GM10248 (cell line): ENCODE measurements at places on chromosomes 2 and 18.

DNA sequence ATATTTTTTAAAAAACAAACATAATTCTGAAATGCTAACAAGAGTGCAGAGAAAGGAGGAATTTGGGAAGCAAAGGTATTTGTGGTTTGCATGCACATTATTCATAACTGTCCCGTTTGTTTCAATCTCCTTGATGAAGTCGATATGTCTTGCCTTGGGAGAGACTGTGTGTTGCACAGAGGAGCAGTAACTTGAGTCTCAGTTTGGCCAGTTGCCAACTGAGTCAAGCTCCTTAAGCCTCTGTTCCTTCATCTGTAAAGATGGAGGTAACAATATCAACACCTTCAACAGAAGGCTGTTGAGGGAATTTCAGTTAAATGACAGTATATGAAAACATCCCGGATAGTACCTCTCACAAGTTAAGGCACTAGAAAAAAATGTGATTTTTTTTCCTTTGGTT is 226.2 kb downstream of the ASXL3 start:
- no peak for DNase-seq

- DNase-seq: no peak
Observed at GRCh38 chr2:38125007-38125406, 49.1 kb upstream of the CYP1B1 start.

DNA sequence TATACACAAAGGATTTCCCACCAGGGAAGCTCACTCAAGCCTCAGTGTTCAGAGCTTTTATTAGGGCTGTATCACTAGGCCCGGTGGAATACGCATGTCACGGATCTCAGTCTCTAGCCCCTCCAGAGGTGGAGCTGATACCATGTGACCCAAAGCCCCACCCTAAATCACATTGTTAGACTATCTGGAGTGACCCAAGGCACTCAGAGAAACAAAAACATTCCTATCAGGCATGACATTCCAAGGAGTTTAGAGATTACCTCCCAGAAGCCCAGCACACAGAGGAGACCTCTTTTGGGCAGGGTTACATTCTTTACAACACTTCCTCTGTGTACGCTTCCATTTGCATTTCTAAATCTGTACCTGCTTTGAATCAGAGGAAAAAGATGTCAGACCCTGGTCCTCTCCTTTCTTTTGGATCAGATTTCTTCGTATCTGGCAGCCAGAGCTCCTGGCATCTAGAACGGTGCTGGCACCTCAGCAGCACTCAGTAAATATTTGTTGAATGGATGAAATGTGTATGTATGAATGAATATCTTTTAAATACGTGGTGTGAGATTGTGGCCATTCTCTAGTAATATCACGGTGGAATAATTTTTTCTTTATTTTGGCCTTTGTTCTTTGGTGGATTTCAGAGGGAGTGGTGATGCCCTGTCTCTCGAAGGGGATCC is 37.7 kb upstream of the SMAD2 start:
- no peak for DNase-seq

- DNase-seq: no peak
Observed at GRCh38 chr2:45647986-45648520, 3.4 kb upstream of the PRKCE start.

GRCh38 chr2:110180036-110180435 is 24.8 kb downstream of the NPHP1 start:
- DNase-seq: no peak

DNA sequence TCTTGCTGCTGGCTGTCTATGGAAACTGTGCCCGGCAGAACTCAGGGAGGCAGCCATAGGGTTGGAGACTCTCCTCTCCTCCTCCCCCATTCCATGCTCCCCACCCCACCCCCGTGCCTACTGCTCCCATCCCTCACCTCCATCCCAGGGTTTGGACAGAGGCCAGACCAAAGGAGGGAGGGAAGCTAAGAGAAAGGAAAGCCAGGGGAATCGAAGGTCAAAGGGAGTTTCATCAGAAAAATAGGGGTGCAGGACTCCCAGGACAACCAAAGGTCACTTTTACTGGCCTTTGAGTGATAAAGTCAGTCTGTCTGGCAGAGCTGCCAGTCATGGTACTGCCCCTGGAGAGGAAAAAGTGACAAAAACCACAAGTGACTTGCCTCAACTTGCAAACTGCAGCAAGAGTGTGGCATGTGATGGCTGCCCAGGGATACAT is 187.3 kb upstream of the CTAGE1 start:
- no peak for DNase-seq

DNA sequence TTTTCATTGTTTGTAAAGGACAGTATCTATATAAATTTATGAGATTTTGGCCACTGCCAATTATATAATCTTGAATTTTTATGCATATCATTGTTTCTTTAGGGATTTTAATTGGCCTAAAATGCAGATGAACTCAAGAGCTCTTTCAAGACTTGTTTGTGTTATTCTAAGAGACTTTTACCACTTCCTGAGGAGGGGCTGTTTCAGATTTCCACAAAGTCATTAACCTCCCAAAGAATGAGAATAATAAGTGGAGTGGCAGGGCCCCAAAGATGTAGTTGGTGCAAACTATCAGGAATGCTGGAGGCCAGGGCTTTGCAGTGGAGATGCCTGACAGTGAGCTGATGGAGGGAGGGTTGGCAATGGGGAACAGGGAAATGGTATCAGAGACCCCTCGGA is 15.5 kb upstream of the ACVR1 start:
- no peak for DNase-seq

- no peak for DNase-seq
Observed at GRCh38 chr2:13558368-13558767, 841.6 kb downstream of the TRIB2 start.

DNA sequence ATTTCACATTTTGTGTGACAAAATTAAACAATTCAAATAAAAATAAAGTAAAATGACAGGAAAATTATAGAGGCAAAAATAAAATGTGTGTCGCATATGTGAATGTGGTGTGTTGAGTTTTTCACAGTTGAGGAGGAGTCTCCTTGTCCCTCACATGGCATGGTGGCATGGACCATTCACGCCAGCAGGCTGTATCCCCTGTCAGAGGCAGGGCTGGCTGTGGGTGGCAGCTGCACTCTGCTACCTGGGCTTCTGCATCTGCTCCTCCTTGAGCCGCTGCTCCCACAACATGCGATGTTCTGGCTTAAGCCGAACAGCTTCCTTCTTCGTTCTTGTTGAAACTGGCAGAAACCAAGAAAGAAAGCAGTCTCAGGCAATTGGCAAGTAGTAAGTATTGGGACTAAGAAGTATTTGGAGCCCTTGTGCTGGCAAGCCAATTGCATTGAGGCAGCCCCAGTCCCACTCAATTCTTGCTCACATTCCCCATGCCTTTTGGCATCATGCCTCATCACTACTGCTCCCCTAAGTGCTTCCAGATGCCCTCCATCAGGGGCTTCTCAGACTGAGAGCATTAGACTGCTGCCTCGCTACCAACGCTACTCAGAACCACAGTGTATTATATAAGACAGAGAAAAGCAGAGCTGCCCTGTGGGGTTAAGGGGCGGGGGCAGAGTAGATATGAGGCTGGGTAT is 177.9 kb upstream of the NABP1 start:
- no peak for DNase-seq

DNA sequence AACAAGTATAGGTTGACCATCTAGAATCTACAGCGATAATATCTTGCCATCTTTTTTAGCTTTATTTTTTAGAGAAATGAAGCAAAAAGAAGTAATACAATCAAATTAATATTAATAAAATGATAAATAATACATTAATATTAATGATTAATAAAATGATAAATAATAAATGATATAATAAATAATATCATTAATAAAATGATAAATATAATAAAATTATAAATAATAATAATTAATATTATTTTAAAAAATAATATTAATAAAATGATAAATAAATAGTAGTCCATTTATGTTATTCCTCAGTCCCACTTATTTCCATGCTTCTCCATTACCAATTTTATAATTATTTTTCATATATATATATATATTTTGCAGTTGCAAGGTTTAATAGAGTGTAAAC is 3.2 kb upstream of the REG3A start:
- no peak for DNase-seq

DNA sequence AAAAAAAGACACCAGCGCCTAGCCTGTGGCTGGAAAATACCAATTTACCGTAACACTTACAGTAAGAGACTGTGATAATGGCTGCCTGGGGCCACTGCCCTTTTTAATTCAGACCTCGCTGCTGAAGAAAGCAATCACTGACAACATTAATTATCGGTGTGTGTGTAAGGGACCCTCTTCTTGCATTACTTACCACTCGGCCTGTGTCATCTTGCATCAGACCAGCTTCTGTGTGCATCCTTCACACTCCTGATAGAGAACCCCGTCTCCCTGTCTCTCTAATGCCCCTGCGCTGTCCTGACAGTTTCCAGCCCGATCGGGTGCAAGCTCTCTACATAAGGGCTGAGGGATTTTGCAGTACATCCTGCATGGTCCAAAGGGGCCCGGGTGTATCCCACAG is 124.4 kb downstream of the ZNF516 start:
- no peak for DNase-seq

GRCh38 chr2:27736031-27736889 is 35.3 kb upstream of the MRPL33 start:
- no peak for DNase-seq

GRCh38 chr2:239500574-239501550 is 100.0 kb upstream of the HDAC4 start:
- no peak for DNase-seq

- DNase-seq: no peak
Observed at GRCh38 chr18:63511285-63511684, 30.9 kb upstream of the SERPINB12 start.

- DNase-seq: no peak
Observed at GRCh38 chr18:76161983-76162382, 333.1 kb downstream of the ZNF516 start.

GRCh38 chr2:173028671-173029070 is 47.0 kb upstream of the MAP3K20 start:
- no peak for DNase-seq
